ENCODE measurements at places on chromosomes 1 and 21.

DNA sequence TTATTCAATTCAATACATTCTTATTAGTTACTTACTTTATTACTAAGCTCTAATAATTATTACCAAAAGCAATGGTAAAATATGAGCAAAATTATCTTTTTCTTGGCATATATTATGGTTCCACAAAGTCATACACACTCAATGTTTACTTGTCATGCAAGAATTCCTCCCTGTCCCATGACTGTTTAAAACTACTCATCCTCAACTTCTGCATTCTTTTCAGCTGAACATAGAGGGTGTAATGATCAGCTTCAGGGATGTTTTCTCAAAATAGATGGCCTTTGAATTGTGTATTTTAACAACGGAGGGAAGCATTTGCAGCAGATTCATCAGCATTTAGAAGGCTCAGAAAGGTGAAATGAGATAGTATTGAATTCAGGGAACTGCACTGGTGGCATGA lies 499.0 kb downstream of the RWDD3 start:
- no peak for DNase-seq

DNA sequence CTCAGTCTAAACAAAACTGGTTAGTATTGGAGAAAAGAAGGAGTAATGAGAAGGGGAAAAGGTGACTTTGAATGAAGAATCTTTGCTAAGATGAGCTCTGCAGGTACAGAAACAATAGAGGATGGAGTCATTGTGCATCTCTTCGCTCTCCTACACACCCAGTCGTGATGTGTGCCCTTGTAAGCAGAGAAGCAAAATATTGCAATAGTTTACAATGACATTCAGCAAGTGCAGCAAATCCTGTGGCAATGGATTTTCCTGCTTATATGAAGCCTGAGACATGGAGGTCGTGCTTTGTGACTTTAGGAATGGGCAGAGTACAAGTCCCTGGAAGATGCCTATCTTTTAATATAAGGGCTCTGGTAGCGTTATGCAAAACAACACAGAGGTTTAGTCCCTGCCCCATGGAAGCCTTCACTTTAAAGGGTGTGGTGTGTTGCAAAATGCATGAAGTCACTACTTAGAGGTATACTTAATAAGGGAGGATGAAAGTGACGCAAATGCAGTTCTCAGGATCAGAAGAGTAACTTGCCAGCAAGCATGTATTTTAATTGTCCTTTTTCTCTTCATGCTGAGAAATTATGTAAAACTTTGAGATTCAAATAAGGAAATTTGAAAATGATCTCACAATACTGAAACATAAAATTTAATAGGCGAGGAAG lies 88.0 kb upstream of the IVNS1ABP start:
- DNase-seq = no peak

GRCh38 chr1:224559981-224560728 lies 56.0 kb upstream of the CNIH3 start:
- no peak for DNase-seq

- DNase-seq = no peak
Observed at GRCh38 chr1:7302126-7302525, 469.0 kb upstream of the VAMP3 start.

GRCh38 chr1:233349137-233349536 lies 21.6 kb downstream of the MAP3K21 start:
- no peak for DNase-seq

- peak; percentile 38 for DNase-seq
Observed at GRCh38 chr1:6466023-6466422, at the start of gene TNFRSF25. TSS of gene TNFRSF25 (minus strand) at chr1:6466173. CDS start at chr1:6466107, 66 bp downstream.

DNA sequence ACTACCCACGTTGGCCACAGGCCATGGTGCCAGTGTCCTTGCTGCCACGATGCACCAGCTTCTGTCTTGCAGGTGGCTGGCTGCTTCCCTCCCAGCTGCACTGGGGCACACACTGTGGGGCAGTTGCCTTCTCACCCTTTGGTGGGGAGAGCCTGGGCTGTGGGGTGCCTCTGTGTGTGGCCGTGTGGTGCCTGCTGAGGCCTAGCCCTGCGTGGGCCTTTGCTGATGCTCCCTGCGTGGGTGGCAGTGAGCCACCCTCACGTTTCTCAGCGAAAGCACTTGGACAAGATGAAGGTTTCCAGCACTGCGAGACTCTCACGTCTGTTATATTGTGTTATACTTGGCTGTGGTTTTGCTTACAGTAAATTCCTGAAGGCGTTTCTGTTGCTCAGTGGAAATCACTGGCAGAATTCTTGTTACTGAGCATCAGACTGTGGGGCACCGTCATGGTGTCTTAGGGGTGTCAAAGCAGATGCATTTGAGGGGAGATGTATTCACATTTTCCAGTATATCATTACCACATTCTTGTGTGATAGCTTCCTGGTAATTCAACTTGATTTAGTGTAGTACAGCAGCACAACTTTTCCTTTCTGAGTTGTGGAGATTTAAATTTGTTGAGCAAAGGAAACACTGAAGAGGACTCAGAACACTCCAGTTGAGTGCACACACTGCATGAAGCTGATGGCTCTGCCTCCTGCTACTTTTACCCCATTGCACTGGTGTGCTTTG lies 124.7 kb downstream of the PCBP3 start:
- no peak for DNase-seq

DNA sequence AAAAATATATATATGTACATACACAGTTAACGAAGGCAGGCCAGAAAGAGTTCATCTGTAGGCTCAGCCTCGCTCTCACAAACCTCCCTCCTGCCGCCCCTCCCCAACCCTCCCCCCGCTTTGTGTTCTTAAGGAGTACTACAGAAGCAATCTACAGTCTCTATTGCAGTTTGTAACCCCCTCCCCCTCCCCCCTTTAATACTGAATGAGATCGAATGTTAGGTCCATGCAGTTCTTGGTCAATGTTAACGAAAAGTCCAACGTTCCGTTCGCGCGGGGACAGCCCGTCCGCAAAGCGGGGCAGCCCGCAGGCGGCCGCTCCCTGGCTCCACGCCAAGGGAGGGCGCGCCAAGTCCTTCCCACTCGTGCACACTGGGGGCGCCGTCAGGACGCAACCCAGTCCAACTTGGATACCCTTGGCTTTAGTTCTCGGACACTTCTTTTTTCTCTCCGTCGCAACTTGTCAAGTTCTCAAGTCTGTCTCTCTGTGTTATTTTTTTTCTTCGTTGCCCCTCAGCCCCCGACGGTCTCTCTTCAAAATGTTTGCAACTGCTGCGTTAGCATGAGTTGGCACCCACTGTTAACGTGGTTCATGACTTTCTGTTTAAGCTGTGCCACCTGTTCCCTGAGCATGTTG lies 2.2 kb downstream of the JUN start:
- peak; percentile 10 for DNase-seq

DNA sequence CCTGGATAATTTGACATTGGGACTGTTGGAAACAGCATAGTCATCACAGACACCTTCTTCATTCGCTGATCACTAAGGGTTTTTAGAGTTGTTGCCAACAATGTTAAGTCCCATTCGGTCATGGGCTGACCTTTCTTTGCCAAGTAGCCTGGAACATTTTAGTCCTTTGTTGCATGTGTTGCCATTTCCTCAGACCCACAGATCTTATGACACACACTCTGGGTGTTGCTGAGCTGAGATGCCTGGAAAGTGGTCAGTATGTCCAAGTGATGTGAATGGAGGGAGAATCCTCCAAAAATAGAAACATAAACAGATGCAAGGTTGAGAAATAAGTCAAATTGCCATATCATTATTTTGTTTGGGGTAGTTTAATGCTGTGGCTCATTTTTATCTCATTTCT lies 61.5 kb upstream of the GJA5 start:
- DNase-seq = no peak

DNA sequence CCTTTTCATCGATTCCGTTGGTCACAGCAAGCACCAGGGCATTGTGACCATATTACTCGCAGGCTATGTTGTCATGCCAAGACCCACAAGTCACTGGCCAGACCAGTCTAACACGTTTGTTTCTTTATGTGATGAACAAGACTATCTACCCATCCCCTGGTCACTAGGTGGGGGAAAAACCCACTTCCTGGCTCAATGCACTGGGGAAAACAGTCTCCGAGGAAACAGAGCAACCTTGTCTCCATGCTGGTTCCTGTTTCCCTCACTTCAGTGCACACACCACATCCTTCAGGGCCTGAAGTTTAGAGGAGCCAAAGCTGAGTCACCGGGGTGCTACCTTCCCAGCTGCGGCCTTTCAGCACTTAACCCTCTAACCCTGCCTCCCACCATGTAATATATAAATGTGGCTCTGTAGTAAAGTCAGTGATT lies 20.9 kb downstream of the ERICH3 start:
- DNase-seq = no peak

DNA sequence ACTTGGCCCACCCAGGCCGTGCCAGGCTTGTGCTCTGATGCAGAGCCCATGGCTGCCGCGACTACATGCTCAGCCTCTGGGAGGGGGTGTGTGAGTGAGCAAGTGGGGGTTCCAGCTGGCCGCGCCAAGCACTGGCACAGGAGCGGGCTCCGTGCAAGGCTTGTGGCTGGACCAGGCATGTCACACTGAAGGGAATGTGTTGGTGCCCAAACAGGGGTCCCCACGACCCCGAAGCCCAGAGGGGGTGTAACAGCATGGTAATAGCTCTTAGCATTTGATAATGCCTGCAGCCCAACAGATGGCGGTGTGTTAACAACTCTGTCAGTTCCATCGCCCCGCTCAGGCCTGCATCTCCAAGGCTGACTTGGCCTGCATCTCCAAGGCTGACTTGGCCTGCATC lies 38.3 kb upstream of the CD46 start:
- DNase-seq = no peak

- no peak for DNase-seq
Observed at GRCh38 chr1:209491031-209491430, 92.5 kb upstream of the CAMK1G start.

GRCh38 chr21:41677671-41678015 lies 89.2 kb downstream of the RIPK4 start:
- DNase-seq = no peak

DNA sequence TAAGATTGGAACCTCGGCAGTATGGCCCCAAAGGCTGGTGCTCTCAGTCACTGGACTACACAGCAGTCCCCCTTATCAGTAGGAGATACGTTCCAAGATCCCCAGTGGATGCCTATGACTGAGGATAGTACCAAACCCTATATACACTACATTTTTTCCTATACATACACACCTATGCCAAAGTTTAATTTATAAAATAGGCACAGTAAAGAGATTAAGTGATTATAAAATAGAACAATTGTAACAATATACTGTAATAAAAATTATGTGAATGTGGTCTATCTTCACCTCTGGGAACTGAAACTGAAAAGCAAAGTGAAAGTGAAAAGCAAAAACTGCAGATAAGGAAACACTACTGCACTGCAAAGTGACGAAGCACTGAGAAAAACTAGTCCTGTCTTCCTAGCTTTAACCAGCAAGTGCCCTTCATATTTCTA lies 96.8 kb downstream of the INTS7 start:
- no peak for DNase-seq

GRCh38 chr1:64856553-64856952 lies 109.8 kb downstream of the JAK1 start:
- no peak for DNase-seq

GRCh38 chr1:38727684-38728584 lies 131.6 kb downstream of the RRAGC start:
- DNase-seq = no peak

DNA sequence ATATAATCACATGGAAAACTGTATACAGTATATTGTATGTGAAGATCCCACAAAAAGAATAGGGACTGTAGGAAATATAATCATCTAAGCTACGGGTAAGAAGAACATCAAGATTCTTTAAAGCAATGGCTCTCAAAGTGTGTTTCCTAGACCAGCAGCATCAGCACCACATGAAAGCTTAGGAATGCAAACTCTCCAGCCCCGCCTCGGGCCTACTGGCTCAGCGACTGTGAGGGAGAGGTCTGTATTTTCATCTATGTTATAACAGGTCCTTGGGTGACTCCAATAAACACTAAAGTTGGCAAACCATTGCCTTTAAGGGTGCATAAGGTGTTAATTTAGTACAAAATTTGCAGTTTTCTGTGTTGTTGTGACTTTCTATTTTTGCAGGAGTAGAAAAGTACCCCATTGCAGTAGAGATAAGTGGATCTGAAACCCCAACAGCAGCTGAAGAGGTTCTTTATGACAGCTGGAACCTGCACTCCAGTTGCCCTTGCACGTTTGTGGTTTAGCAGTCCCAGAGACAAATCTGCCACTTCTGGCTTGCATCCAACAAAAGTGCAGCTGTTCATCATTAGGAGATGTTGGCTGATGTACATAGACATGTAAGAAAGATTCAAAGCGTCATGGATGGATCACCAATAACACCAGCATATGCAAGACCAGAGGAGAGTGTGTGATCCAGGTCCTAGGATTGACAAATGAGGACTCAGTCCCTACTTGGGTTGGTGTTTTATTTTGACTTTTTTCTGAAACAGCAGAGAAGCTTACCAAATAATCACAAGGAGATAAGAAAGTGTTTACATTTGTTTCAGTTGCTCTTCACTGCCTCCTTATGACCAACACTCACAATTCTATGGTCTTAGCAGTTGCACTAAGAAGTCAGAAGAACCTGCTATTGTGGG lies 15.9 kb upstream of the IFNAR1 start:
- no peak for DNase-seq

DNA sequence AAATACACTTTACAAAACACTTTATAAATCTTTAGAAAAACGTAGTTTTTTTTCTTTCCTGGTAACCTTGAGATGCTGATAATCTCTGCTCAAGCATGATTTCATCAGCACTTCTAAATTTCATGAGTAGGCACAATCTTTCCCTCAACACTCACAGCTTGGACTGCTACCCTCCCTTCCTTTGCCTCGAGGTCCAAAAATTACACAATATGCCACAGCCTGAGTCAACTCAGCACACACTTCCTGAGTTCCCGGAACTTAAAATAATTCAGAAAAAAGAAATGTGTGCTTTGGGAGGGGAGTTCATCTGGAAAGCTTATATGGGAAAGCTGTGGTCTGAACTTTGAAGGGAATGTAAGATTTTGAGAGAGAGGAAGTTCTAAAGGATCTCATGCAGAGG lies 5.9 kb downstream of the CLCA2 start:
- no peak for DNase-seq

GRCh38 chr1:205020466-205020865 lies 22.5 kb upstream of the CNTN2 start:
- no peak for DNase-seq

GRCh38 chr1:111719674-111720132 lies 19.5 kb downstream of the INKA2 start:
- no peak for DNase-seq

DNA sequence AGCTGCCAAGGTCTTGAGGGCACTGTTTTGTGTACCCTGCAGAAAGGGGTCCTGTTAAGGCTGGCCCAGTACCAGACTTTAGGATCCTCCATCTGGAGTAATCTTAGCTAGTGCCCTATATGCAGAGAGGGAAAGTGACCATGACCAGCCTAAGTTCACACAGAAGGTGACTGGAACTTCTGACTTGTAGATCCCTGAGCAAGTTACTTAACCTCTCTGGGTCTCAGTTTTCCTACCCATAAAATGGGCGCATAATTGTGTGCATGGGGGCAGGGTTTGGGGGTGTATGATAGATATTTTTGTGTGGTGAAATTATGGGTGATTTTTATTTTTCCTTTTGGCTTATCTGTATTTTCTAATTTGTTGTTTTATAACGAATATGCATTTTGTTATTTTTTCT lies 3.3 kb upstream of the SHISAL2A start:
- no peak for DNase-seq

GRCh38 chr1:211742889-211743529 lies 67.6 kb upstream of the NEK2 start:
- no peak for DNase-seq

- DNase-seq = no peak
Observed at GRCh38 chr1:15256584-15256983, 9.6 kb downstream of the FHAD1 start.

GRCh38 chr1:213572912-213573647 lies 414.7 kb upstream of the PROX1 start:
- no peak for DNase-seq
